Activated T-helper 1 cell treated with anti-CD3 and anti-CD28 coated beads, Interleukin-12 subunit alpha, Interleukin-12 subunit beta, Interleukin-2, Interleukin-4 antibody, amounts not matched to agents 30 ng/mL and 10 ng/mL and 1 ng/mL, durations not matched to agents 14 hours and 24 hours and 36 hours (primary cell): ENCODE measurements at places on chromosomes 5 and 9. TPM values are rescaled to one million over a fixed set of nuclear protein-coding genes. Genes with fewer than 3 reads are reported as not detected.
A peak's percentile ranks its signal among the peaks of the same experiment; 100 is the strongest.

DNA sequence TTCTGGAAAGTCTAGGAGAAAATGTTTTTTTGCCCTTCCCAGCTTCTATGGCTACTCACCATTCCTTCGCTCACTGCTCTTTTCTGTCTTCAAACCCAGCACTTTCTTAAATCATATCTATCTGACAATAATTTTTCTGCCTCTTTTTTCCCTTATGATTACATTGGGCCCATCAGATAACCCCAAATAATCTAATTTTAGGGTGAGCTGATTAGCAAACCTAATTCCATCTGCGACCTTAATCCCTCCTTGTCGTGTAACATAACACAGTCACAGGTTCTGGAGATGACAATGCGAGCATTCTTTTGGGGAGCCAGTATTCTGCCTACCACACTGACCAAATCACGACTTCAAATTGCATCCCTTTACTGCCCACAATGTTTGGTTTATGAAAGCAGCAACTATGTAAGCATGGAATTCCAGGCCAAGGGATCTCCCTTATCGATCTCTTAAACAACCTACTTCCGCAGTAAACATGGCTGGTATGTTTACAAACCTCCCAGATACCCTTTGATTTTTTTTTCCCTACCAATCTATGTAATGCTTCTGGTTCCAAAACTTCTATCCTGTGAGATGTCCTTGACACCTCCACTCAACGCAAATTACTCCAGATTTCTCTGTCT lies 2122.2 kb downstream of the MAT2B start:
- no peak overlapping the region for H3K27ac ChIP-seq
- H3K4me3 ChIP-seq, result no peak overlapping the region
- no peaks in the 10 kb centered on the region for H3K27me3 ChIP-seq

DNA sequence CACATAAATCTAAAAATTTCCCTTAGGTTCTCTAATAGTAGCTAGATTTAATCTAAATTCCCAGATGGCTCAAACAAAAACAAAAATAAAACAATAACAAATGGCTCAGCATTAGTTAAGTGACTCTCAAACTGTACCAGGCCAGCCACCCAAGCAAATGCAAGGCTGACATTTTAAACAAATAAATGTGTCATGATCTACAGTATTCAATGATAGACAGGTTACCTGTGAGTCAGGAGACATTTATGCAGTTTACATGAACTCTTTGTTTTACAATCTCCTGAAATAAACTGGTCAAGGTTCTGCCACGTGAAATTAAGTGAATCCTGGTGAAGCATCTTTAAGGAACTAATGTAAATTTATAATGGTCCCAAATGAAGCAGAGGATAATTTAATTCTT lies 580.2 kb upstream of the PTPRD start:
- H3K4me3 ChIP-seq, result no peak overlapping the region
- H3K27ac ChIP-seq, result no peak overlapping the region

DNA sequence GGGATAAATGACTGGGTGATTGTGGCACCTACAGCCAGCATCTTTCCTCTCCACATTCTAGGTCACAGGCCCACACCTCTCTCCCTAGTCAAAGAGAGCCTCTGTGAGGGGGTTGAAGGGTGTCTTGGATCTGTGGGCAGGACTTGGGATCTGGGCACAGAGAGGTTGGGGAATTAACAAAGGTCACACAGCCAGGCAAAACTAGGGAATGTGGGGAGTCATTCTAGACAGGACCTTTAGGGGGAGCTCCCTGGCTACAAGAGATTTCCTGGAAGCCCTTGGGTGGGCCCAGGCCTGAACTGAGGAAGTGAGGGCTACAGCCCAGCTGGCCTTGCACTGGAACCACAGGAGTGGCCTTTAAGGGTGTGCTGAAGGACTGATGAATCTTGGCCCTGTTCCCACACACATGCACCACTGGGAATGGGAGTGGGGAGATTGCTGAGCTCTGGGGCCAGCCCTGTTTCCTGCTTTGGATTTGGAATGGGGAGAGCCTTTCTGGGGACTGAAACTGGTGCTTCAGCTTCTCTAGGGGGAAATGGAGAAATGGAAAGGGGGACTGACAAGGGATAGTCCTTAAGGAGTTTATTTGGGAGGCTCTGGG lies 12.4 kb upstream of the CXXC5 start:
- peak overlapping the region; percentile 55 for H3K4me3 ChIP-seq
- H3K27ac ChIP-seq, result peak overlapping the region; percentile 71
- H3K36me3 ChIP-seq, result peaks cover 9% of the 10 kb centered on the region

DNA sequence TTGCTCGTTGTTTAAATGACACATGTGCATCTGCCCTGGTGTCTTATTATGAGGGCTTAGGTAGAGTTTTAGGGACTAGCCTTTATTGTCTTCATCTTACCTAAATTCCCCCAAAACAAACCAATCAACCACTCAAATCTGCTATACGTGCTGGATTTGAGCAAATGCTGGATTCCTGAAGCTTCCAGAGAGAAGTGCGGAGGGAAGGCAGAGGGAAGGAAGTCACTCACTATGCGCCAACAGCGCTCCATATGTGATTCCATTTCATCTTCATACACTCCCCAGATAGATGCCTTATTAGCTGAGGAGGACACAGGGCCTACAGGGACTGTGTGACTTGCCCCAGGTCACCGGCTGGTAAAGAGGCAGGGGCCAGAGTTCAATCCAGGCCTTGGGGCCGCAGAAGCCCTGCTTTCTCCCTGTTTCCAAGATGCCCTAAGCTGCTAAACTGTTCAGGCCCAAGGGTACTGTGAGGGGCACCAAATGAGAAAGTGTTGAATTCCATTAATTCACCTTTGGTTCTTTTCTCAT lies 63.5 kb downstream of the OTULIN start:
- no peak for DNase-seq
- H3K27me3 ChIP-seq, result no peaks in the 10 kb centered on the region
- peaks cover 11% of the 10 kb centered on the region for H3K4me1 ChIP-seq
- no peaks in the 10 kb centered on the region for H3K36me3 ChIP-seq

The C9 gene
- not detected in 2 replicates for total RNA-seq

The KIF12 gene
- total RNA-seq, result not detected in 2 replicates

The GPR21 gene
- 0.54 and 0.88 TPM in 2 replicates for total RNA-seq
